ENCODE measurements at places on chromosomes 2 and 18. TPM values are rescaled to one million over a fixed set of nuclear protein-coding genes. Genes with fewer than 3 reads are reported as not detected.
A peak's percentile ranks its signal among the peaks of the same experiment; 100 is the strongest.

GRCh38 chr2:128530025-128530573 is 211.4 kb upstream of the HS6ST1 start:
- DNase-seq = no peak

DNA sequence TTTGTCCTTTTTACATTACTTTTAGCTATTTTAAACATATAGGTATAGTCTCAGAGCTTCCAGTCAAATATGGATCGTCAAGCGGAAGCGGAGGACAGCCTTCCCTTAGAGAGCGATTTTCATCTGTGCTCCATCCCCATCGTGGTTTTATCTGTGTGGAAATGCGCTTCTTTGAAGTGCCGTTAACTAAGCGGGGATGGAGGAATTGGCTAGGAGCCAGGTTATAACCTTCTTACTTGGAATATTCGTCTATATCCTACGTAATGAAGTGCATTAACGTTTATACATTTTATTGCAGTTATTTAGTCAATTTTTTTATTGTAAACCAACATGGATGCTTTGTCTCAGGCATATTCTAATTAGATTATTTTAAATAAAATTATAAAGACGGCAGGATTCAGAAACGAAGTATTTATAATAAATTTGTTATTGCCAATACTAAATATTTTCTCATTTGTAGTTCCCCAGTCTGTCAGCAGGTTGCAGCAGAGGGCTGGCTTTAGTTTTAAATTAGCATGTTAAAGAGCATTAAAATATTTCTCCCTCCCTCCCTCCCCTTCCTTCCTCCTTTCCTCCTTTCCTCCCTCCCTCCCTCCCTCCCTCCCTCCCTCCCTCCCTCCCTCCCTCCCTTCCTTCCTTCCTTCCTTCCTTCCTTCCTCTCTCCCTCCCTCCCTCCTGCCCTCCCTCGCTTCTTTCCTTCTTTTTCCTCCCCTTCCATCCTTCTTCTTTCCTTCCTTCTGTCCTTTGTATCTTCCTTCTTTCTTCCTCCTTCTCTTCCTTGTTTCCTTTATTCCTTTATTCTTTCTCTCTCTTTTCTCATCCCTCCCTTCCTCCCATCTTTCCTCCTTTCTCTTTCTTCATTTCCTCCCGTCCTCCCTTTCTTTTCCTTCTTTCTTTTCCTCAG is 80.6 kb upstream of the DOCK10 start:
- DNase-seq = no peak

GRCh38 chr2:118123561-118124232 is 35.4 kb downstream of the INSIG2 start:
- peak; percentile 61 for DNase-seq

The RTP5 gene
- not detected for total RNA-seq

- no peak for DNase-seq
Measured at GRCh38 chr18:50469380-50469781, 90.5 kb upstream of the MAPK4 start.

DNA sequence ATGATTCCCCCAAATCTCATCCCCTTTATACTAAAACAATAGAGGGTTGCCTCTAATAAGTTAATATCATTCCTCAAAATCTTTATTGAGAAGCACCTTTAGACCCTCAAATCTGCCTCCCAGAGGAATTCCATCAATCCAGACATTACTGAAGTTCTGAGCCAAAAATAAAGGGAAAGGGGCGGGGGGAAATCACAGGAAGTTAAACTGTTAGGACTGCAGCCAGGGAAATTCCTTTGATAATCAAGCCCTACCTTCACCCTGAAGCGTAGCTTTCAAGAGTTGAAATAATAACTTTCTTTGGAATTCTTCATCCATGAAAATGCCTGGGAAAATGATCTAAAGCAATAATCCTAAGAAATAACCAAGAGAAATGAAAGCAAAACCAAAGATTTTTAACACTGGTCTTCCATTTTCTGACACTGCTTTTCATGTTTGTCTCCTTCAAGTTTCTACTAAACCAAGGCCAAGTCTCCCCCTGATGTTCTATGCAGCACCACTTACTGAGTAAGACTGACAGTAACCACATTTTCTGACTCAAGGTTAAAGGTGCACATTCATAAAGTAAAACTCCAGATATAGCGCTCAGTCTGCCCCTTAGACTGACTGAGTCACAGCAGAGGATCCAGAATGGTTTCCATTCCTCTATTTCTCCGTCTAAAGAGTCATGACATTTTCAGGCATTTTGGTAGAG is 78.2 kb downstream of the TCF4 start:
- peak; percentile 72 for DNase-seq

The MATN3 gene
- total RNA-seq = 2.3 TPM

GRCh38 chr2:138236142-138236541 is 265.4 kb upstream of the SPOPL start:
- no peak for DNase-seq

DNA sequence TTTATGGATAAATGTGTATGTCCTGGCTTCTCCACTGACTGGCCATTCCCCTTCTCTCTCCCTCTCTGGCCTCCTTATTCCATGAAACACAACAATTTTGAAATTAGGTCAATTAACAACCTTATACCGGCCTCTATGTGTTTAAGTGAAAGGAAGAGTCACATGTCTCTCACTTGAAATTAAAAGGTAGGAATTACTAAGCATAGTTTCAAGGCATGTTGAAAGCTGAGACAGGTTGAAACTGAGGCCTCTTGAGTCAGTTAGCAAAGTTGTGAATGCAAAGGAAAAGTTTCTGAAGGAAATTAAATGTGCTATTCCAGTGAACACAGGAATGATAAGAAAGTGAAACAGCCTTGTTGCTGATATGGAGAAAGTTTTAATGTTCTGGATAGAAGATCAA is 69.7 kb downstream of the ADAM23 start:
- no peak for DNase-seq

DNA sequence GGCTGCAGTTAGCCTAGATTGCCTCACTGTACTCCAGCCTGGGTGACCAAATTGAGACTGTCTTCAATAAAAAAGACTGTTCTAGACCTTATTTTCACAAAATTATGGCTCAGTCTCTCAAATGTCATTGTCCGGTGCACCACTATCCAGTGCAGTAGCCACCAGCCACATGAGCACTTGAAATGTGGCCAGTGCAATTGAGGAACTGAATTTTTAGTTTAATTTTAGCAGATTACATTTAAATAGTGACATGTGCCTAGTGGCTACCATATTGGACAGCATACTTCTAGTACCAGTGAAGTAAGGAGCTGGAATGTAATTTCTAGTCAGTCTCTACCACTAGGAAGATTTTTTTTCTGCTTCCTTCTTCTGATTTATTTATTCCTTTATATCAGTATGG is 39.4 kb downstream of the KCMF1 start:
- DNase-seq = no peak

The SLC4A3 gene
- 1.3 TPM for total RNA-seq

The LPIN2 gene
- total RNA-seq = 36.7 TPM

GRCh38 chr18:62152844-62153243 is 34.0 kb downstream of the PIGN start:
- no peak for DNase-seq

DNA sequence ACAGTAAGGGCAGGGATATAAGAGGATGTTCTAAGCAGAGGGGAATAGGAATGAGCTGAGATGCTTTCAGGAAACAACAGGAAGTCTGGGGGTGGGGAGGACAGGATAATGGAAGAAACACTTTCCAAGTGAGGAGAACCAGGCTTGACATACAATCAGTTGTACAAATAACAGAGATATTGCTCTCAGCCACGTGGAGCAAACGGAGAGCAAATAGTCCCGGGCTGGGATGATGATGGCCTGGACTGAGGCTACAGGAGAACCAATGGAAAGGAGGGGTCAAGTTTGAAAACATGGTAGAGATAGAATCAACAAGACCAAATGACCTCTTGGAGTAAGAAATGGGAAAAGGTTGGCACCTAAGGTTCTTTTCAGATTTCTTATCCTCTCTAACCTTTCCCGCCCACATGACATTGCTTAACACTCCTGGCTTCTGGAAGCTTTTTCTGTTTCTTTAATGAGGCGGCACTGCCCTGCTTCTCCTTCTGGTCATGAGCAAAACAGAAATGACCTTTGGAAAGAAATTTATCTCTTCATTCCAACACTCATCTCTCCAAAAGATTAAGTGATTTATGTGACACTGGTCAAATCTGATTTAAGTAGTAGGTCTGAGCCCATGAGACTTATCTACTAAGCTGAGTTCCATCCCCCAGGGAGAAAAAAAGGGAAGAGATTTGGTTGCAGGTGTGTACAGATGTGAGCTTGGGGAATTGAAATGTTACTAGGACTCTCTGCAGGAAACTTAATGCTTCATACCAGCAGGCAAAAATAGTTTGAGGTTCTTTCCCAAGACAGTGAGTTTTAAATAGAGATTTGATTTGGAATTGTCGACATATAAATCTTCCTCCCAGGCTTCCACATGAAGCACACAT is 442.9 kb upstream of the HNRNPA3 start:
- no peak for DNase-seq

DNA sequence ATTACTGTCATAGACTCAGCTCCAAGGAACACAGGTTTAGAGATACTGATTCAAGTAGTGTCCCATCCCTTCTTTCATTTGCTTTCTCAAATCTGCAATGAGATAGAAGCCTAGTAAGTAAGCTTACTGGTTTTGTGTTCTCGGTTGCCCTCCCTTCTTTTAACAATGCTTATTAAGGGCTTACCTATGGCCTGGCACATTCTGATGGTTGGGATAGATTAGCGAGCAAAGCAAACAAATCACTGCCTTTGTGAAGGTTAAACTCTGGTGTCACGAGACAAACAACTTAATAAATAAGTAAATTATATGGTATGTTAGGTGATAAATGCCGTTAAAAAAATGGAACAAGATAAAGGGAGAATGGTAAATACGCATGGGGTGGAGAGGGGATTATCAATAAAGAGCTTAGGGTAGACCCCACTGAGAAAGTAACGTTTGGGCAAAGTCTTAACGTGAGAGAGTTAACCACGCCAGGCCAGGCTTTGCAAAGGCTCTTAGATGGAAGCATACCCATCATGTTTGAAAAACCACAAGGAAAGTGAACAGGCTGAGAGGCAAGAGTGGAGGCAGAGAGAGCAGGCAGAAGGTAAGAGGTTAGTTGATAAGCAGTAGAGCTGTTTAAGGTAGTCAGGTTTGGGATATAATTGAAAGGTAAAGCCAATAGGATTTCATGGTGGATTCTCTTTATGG is 31.0 kb downstream of the EIF2AK3 start:
- no peak for DNase-seq

DNA sequence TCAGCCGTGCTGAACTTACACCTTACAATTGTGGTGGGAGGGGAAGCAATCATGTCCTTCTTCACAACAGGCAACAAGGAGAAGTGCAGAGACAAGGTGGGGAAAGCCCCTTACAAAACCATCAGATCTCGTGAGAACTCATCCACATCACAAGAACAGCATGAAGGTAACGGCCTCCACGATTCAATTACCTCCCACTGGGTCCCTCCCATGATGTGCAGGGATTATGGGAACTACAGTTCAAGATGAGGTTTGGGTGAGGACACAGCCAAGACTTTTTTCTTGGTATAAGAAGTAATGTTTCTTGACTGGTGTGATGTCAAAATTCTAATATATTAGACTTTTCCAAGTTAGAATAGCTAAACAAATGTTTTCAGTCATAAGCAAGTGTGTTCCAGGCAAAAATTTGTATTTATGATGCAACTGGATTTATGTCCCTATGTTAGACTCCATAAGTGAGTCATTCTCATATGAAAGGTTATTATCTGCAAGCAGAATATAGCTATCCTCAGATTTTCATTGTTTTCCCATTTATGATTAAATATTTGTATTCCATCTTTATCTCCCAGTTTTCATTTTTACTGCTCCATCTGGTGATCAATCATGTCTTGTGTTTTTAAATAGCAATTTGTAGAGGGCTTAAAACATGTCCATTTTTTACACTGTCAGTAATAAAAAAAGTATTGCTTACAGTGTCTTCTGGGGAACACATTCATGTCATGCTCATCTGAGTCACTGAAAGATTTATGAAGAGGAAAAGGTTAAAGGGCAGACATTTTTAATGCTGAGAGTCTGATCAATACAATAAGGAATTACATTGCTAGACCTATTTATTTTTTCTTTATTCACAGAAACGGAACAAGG is 995.2 kb upstream of the CDH2 start:
- peak; percentile 85 for DNase-seq

- DNase-seq = peak; percentile 10
Measured at GRCh38 chr18:67672155-67672554, 155.6 kb upstream of the DSEL start.

- peak; percentile 3 for DNase-seq
Measured at GRCh38 chr2:241413929-241414580, 58.0 kb downstream of the FARP2 start.

GRCh38 chr2:198337368-198337767 is 533.0 kb downstream of the PLCL1 start:
- DNase-seq = no peak

GRCh38 chr2:67400560-67401485 is 3.7 kb downstream of the ETAA1 start:
- DNase-seq = peak; percentile 81

DNA sequence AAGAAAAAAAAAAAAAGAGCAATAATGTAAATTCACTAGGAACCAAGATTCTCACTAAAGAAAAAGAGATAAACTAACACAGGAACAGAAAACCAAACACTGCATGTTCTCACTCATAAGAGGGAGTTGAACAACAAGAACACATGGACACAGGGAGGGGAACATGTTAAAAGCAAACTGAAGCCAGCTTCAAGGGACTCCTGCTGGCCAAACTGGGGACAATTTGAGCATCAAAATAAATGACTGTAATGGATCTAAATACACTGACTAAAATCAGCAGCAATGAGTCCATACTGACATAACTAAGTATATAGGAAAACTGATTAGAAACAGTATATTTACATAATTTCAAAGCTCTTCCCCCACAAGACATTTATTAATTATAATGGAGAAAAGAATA is 73.0 kb downstream of the FARSB start:
- DNase-seq = no peak

DNA sequence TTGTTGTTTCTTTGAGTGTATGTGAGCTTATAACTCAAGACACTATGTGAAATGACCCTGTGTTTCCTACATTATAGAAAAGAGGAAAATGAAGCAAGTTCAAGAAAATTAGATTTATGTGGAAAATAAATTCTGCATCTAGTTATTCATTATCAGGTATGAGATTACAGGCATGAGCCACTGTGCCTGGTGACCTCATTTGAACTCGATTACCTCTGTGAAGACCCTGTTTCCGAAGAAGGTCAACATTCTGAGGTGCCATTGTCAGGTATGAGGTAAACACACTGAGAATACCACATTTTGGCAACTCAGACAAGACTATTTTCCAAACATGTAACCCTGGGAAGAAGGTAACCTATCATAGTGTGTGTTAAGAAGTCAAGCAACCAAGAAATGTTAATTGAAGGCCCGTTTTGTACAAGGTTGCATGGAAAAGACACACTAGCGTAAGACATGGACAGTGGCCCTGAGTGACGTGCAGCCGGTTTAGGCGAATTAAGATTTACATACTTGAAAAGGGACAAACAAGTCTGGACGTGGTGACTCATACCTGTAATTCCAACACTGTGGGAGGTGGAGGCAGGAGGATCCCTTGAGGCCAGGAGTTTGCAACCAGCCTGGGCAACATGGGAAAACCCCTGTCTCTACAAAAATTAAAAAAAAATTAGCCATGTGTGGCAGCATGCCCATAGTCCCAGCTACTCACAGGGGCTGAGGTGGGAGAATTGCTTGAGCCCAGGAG is 186.6 kb downstream of the NEDD4L start:
- DNase-seq = peak; percentile 51

The SLC8A1 gene
- total RNA-seq = 109 TPM

The CYP26B1 gene
- total RNA-seq = 0.51 TPM

The HOXD8 gene
- not detected for total RNA-seq

The MLPH gene
- 8.2 TPM for total RNA-seq

All from fibroblast of lung (primary cell).